ENCODE measurements at places on chromosomes 2 and 18.

- no peak for DNase-seq
Observed at GRCh38 chr2:192313773-192314172, 119.0 kb upstream of the TMEFF2 start.

- DNase-seq: no peak
Observed at GRCh38 chr2:102166189-102166845, 20.5 kb upstream of the IL1RL2 start.

GRCh38 chr2:64090264-64090663 lies 54.0 kb downstream of the PELI1 start:
- no peak for DNase-seq

GRCh38 chr2:138974651-138975050 lies 194.5 kb upstream of the NXPH2 start:
- peak; percentile 78 for DNase-seq

- peak; percentile 47 for DNase-seq
Observed at GRCh38 chr2:229249536-229249935, 21.6 kb downstream of the PID1 start.

All from SJCRH30 (cell line).